CD4-positive, alpha-beta T cell treated with Interleukin-4 for 4 hours (primary cell): ENCODE measurements at places on chromosomes 16 and 17.
A peak's percentile ranks its signal among the peaks of the same experiment; 100 is the strongest.

GRCh38 chr16:66903544-66904427 is 14.9 kb downstream of the CDH16 start:
- DNase-seq: no peak

- DNase-seq: no peak
Measured at GRCh38 chr17:70013911-70014310, 61.1 kb upstream of the KCNJ16 start.

- DNase-seq: no peak
Measured at GRCh38 chr17:14123619-14124278, 54.4 kb downstream of the COX10 start.

GRCh38 chr17:43418441-43419374 is 19.9 kb downstream of the ARL4D start:
- DNase-seq: no peak

DNA sequence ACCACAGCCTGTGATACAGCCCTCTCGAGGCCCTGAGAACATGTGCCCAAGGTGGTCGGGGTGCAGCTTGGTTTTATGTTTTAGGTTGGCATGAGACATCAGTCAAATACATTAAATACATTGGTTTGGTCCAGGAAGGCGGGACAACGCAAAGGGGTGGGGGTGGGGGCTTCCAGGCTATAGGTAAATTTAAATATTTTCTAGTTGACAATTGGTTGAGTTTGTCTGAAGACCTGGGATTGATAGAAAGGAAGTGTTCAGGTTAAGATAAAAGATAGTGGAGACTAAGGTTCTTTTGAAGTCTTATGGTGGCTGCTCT is 1.2 kb upstream of the ZKSCAN2 start:
- DNase-seq: peak; percentile 35

- no peak for DNase-seq
Measured at GRCh38 chr17:67489273-67489672, 112.2 kb downstream of the PITPNC1 start.

GRCh38 chr17:42117397-42118125 is 3.6 kb downstream of the KAT2A start:
- DNase-seq: no peak

- DNase-seq: no peak
Measured at GRCh38 chr16:70740914-70741782, 55.3 kb upstream of the MTSS2 start.

DNA sequence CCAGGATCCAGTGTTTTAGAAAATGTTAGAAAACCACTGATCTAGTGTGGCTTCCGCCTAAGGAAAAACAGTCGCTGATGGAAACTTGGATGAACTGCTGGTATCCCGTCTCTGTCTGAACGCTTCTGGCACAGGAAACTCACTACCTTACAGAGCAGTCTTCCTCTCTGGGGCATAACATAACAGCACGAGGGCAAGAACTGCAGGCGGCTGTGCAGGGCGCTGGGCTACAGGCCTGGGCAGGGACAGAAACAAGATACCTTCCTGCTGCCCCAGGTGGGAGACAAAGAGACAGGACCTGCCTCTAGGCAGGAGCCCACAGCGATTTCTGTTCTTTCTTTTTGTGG is 10.5 kb downstream of the MXRA7 start:
- DNase-seq: no peak

- DNase-seq: no peak
Measured at GRCh38 chr17:49013311-49014213, 16.4 kb downstream of the IGF2BP1 start.

- DNase-seq: no peak
Measured at GRCh38 chr16:64077242-64077641, 1044.6 kb downstream of the CDH11 start.
